ENCODE measurements at places on chromosomes 7 and 10.

DNA sequence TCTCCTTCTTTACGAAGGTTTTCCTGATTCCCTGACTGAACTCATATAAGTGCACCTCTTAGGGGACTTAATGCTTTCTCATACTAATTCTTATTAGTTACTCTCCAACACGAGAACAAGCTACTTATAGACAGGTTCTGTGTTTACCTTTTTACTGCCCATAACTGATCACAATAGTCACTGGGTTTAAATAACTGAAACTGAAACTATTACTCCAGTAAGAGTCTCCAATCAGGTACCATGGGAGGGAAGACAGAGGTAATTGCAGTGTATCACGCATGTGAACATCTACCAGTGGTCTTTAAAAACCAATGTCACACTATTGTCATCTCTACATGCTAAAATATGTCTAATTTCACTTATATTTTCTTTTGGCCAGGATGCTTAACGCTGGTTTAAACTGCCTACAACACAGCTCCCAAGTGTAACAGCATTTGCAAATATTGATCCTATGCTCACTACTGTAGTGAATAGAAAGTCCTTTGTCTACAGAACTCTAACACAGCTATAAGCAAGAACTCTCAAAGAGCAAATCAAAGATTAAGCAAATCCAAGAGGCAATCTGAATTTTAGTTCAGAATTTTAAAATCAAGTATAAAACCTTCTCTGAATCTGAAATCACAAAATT, 3.6 kb downstream of the GDI2 start:
- no peak for DNase-seq

- no peak for DNase-seq
Observed at GRCh38 chr10:71631007-71631861, 88.3 kb downstream of the C10orf105 start.

- no peak for DNase-seq
Observed at GRCh38 chr7:40412323-40412722, 277.5 kb downstream of the SUGCT start.

DNA sequence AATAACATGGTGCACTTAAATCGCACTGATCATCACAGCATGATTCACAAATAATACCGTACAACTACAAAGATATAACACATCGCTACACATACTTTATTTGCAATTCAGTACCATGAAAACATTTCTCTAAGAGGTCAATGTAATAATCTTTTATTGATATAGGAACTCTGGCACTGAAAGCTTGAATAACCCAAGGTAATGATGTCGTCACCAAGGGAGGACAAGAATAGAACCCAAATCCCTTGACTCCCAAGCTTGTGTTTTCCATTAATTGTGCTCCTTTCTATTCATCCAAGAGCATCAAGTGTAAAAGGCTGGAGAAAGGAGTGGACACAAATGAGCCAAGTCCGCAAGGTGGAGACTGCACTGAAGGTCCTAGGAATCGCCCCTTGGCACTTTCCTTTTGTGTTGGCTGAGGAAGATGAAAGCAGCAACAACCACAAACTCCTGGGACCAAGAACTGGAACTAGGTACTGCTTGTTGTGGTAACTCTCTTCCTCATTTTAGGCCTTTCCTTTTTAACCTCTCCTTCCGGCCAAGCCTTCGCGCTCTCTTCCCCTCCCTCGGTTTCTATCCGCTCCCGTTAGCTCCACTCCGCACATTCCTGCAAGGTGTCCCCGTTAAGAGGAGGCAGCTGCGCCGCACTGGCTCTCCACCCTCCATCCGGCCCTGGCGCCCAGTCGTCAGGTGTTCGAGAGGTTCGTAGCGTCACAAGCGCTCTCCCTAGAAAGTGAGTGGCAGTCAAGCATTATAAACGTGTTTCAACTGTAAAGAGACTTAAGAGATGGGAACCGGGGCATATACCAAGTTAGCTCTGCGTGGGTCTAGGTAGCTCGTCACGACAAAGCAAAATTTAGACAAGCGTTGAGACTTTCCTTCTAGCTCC, 1.0 kb upstream of the CBLL1 start:
- DNase-seq: no peak

GRCh38 chr7:7565746-7566650, 686 bp upstream of the MIOS start:
- DNase-seq: no peak

GRCh38 chr7:44281811-44282600, 43.4 kb downstream of the CAMK2B start:
- no peak for DNase-seq

Data from GM06990 (cell line).